ENCODE measurements at places on chromosomes 2 and 18.

DNA sequence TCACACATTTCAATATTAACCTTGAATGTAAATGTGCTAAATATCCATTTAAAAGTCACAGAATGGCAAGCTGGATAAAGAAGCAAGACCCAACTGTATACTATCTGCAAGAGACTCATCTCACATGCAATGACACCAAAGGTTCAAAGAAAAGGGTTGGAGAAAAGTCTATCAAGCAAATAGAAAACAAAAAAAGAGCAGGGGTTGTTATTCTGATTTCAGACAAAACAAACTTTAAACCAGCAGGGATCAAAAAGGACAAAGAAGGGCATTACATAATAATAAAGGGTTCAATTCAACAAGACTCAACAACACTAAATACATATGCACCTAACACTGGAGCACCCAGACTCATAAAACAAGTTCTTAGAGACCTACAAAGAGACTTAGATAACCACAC lies 14.5 kb upstream of the UNC80 start:
- DNase-seq: no peak

DNA sequence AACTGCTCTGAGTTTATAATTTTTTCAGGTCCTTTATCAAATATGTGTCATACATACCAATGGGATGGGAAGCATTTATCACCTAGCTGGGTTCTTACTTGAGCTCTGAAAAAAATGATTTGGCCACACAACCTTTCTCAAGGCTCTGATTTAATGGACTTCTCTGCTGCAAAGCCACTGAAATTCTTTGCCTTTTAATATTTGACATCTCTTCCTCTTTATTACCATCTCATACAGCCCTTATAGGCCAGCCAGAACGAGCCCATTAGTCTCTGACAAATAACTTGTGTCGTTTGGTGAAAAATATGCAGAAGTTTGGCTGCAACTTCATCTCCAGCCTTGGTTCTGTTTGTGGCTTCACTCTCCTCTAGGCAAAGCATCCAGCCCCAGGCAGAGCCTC lies 249.1 kb downstream of the ATAD2B start:
- no peak for DNase-seq

DNA sequence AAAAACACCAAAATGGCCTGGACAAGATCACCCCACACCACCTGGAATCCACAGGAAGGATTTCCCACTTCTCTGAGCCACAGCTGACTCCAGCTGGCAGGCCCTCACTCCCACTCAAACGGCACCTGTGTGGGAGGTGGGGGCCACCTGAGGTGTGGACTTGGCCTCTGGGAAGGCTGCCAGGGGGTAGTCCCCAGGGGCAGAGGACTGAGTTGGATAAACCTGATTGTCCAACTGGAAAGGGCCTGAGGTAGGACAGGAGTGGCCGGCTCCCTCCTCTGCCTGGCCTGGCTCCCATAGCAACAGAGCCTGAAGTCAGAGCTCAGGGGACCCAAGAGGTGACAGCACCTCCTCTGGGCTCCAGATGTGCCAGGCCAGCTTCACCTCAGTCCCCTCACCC lies 300.2 kb downstream of the CELF4 start:
- DNase-seq: no peak

- DNase-seq: peak; percentile 49
These were observed 220.5 kb upstream of the RAB6C start for GRCh38 chr2:129758784-129759471.

DNA sequence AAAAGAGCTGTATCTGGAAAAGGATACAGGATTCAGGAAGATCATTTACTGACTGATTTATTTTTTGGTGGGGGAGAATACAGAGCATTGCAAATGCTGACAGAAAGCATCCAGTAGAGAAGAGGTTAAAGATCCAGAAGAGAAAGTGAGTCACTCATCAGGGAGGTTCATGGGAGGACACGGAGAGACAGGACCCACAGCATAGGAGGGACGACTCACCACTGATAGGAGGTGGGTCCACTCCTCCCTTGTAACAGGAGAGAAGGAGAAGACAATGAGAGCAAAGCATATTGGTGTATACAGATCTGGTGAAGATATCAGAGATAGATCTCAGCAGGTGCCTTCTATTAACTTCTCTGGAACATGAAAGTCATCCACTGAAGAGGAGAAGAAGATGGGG lies 142.4 kb upstream of the AQP4 start:
- DNase-seq: no peak

DNA sequence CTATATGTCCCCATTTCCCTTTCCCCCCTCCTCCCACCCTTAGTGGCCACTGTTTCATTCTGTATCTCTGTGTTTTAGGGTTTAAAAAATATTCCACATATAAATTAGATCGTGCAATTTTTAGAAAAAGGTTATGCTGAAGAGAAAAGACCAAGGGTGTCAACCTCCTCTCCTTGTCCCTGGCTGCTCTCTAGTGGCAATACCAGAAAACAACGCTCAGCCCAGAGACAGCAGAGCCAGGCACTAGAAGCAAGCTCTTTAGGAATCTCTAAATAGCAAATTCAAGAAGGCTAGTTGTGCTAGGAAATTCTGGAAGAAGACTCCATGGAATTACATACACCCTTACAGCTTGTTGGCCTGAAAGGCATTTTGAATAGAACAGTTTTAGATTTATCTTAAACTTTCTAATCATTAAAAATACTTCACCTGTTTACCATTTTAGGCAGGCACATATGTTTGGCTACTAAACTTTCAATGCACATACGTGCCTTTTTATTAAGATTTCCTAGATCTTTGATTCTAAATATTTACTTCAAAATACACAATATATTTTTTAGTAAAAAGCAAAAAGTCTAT lies 35.1 kb upstream of the RASGRP3 start:
- DNase-seq: peak; percentile 30

DNA sequence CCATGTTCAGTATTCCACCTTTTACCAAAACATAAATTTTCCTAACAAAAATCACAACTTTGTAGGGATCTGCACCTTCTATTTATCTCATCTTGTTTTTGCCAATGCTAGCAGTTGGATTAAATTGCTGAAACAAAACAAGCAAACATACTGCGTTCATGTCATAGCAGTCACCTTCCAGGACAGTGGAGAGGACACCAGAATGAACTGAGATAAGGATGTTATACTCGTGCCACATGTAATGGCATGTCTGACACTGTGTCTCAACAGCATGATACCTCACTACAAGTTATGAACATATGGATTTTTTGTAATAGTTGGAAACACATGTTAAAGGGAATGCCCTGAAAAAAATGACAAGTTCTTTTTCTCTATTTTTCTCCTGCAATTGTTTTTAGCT lies 245.3 kb downstream of the XIRP2 start:
- DNase-seq: no peak

DNA sequence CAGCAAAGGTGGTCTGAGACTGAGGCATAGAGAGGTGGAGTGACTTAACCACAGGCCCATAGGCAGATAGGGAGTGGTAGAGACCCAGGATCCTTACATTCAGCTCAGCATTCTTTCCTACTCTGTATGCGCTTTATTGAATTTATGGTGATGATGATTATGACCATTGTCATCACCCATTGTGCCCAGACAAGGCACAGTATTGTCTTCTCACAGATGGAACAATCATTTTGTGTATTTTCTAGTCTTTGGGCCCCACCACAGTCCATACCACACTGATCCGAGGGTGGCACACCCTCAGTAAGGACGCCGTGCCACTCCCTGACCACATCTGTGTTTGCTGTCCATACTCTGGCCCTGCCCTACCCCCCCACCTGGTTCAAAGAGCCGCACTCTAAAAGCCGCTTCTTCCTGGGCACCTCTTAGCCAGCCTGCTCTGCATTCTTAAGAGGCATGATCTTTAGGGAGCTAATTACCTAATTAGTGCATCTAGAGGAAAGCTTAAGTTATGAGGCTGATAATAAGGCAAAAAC lies 179.6 kb upstream of the SMAD2 start:
- DNase-seq: no peak

DNA sequence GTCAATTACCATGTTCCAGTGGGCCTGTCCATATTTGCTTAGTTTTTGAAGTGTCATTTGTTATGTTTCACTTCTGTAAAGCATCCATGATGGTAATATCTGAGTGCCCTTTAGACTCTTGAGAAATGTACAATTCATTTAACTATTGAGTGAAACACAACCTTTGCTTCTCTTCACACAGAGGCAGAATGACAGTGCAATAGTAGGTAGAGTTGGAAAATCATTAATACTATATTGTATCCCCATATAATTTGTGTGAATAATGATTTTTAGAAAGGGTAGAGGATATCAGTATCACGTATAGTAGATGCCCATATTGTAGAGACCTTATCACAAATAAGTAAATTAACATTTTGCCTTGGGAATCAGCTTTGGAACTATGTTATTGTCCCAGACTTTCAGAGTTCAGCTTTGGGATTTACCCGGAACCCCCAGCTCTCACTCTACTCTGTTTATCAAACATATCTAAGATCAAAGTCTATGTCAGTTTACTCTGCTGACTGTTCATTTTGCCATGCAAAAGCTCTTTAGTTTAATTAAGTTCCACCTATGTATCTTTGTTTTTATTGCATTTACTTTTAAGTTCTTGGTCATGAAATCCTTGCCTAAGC lies 172.7 kb upstream of the NOL4 start:
- no peak for DNase-seq

DNA sequence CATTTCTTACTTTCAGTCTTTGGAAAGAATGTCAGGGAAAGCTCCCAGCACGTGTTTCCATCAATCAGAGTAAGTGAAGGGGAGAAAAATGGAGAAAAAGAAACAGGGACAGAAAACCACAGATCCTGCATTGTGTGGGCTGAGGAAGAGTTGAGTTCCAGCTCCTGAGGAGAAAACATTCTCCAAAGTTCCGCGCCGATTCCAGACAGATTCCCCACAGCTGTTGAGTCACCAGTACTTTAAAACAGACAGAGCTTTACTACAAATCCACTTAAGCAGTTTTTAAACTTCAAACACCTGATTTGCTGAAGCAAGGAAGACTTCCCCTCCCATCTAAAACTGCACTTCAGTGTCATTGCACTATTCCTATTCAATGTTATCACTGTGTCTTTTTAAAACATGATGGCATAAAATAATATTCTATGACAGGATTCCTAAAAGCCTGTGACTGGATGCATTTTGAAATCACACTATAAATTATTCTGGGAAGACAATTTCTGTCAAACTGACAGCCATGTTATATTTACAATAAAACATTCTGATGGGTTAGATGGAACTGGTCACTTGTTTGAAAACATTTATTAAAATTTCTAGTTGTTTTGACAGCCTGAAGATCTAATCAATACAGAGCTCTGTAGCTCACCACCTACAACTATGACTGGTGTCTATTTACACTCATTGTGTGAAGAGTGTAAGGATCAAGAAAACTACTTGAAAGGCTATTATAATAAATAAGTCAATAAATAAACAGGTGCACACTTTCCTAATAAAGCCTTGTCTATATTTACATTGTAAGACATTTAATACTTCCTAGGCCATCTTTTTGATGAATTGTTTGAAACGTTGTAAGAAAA lies 40.9 kb downstream of the TCF4 start:
- DNase-seq: no peak

Measured in lower leg skin (tissue), 4 donors.